Endothelial cell (in vitro differentiated cells): ENCODE measurements at places on chromosomes 13 and 19.

- no peak overlapping the region for H3K27ac ChIP-seq
- H3K4me3 ChIP-seq, result no peak overlapping the region
- no peak for DNase-seq
- no peaks in the 10 kb centered on the region for H3K4me1 ChIP-seq
- no peaks in the 10 kb centered on the region for H3K36me3 ChIP-seq
- H3K27me3 ChIP-seq, result no peaks in the 10 kb centered on the region
Observed at GRCh38 chr13:78147905-78148304, 229.3 kb upstream of the EDNRB start.

DNA sequence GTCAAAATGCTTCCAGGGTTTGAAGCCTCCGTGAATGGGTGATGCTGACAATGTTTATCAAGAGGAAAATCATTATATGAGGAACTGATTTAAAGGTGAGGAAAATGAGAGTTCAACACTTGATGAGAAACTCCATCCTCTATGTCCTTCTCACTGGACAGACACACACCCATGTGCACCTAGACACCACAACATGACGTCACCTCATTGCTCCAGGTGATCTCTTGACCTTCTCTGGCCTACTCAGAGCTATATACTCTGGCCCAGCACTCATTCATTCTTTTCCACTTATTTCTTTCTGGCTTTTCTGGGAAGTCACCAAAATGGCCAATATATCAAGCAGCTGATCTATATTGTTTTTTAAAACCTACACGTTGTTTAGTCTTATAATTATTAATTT is 778.7 kb upstream of the PCDH20 start:
- H3K4me3 ChIP-seq, result no peak overlapping the region
- DNase-seq, result no peak
- no peaks in the 10 kb centered on the region for H3K36me3 ChIP-seq
- no peak overlapping the region for H3K27ac ChIP-seq
- no peaks in the 10 kb centered on the region for H3K4me1 ChIP-seq

- H3K27me3 ChIP-seq, result peaks cover 4% of the 10 kb centered on the region
- H3K27ac ChIP-seq, result peak overlapping the region; percentile 100
- peak overlapping the region; percentile 99 for H3K4me3 ChIP-seq
- peaks cover 29% of the 10 kb centered on the region for H3K36me3 ChIP-seq
- no peak for DNase-seq
Observed at GRCh38 chr19:9620842-9621155, 233 bp downstream of the ZNF561 start.

DNA sequence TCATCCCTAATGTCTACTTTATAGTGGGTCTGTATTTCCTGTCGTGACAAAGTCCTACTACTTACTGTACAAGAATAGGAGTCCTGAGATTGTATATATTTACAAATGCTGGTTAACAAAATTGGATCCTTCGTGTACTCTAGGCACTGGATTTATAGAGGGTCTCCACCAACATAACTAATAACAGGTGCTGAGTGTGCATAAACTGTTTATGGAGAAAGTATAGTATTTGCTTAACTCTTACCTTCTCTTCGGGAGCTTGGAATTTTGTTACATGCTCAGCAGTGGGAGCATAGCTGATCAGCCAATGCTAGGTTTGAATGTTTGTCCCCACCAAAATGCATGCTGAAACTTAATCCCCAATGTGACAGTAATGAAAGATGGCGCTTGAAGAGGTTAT is 12.1 kb downstream of the ZNF442 start:
- H3K27ac ChIP-seq, result no peak overlapping the region
- H3K4me1 ChIP-seq, result no peaks in the 10 kb centered on the region
- peaks cover 67% of the 10 kb centered on the region for H3K36me3 ChIP-seq
- peak overlapping the region; percentile 47 for H3K4me3 ChIP-seq

DNA sequence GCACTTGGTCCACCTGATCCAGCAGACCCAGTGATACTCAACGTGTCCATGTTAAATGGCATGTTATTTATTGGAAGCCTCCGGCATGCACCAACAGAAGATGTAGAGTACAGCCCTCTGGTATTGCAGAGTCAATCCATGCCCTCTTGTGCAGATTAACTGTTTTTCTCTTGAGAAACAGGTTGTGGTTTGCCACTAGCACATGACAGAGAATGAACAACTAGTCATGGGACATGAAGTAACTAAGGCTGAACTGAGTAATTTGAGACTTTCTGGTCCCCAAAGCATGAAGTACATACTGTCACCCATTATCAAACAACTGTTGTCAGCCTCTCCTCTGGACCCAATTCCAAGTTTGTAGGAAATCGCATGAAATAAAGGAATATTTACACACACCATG is 3.2 kb downstream of the ZNF562 start:
- peak overlapping the region; percentile 57 for H3K4me3 ChIP-seq
- H3K4me1 ChIP-seq, result peaks cover 20% of the 10 kb centered on the region
- peaks cover 15% of the 10 kb centered on the region for H3K27me3 ChIP-seq
- H3K36me3 ChIP-seq, result peaks cover 55% of the 10 kb centered on the region
- peak overlapping the region; percentile 49 for H3K27ac ChIP-seq
